ENCODE measurements at places on chromosomes 2 and 18.

GRCh38 chr2:212135739-212136138, 402.9 kb downstream of the ERBB4 start:
- DNase-seq = no peak

DNA sequence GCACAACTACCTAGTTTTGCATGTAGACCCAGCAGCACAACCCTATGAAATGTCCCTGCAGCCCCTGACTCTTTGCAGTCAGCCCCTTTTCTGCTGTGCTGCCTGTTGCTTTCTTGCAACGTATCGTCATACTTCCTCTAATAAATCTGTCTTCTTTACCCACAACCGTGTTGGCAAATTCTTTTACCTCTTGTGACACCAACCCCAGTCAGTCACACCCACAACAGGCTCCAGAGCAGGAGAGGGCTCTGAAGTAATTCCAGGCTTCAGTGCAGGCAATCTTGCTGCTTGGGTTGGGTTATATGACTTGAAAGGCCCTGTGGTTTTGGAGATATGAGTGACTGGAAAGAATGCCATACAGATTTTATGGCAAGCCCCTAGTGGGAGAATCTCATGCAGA, 79.1 kb upstream of the KCNH7 start:
- no peak for DNase-seq

DNA sequence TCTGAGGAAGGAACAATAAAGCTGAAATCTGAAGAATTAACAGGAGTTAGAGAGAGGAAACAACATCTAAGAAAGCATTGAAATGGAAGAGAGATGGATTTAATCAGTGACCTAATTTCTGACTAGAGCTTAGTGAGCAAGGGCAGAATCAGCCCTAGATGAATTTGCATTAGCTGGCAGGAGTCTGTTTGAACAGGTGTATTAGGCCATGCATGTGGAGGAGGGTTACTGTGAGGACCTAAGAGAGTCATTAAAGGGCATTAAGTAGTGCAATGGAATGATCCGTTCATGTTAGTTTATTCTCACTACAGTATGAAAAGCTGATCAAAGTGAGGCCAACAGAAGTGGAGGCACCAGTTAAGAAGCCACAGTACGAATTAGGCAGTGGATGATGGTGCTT, 285.3 kb downstream of the GRB14 start:
- no peak for DNase-seq

- DNase-seq = no peak
Measured at GRCh38 chr2:147937744-147938349, 82.7 kb downstream of the ORC4 start.

DNA sequence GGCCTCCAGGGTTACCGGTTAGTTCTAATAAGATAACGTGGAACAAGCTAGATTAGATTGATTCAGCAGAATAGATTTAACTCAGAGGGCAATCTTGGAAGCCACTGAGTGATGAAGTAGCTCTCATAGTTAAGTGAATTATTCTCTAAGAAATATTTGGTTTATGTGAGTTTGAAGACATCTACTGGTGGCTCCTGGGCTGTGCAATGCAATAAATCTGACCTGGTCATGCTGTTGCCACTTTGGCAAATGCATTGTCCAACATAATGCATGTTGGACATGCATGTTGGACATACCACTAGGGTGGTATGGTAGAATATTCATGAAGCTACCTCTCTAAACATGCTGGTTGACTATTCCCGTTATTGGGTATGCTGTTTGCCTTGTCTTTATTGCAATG, 493.7 kb upstream of the VRK2 start:
- DNase-seq = no peak

GRCh38 chr2:48873666-48874065, 118.1 kb upstream of the LHCGR start:
- DNase-seq = no peak

- DNase-seq = no peak
Measured at GRCh38 chr18:80200171-80200931, 47.0 kb downstream of the PARD6G start.

GRCh38 chr2:41743324-41743723, 304.5 kb upstream of the PKDCC start:
- DNase-seq = no peak

DNA sequence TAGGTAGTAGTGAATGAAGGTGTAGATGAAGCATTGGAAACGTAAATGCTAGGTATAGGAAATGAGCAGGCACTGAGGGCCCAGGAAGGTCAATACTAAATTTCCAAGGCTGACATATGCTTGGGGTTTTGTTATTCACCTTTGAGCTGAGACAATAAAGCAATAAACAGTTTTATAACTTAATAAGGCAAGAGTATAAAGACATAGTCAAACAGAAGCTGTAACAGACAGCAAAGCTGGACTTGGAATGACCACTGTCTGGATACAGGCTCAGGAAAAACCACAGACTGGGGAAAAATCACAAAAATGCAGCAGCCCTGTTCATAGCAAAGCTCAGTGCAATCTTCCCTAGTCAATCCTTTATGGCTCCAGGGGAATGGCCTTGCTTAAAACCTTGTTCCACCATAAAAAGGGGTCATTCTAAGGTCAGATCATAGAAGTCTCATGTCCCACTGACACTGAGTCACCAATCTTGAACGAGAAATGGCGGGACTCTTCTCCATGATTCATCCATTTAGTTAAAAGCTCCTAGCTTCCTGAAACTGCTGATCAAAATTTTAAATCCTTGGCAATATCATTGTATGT, 493.3 kb downstream of the CMPK2 start:
- DNase-seq = no peak

- DNase-seq = no peak
Measured at GRCh38 chr2:71736986-71737385, 283.6 kb downstream of the DYSF start.

DNA sequence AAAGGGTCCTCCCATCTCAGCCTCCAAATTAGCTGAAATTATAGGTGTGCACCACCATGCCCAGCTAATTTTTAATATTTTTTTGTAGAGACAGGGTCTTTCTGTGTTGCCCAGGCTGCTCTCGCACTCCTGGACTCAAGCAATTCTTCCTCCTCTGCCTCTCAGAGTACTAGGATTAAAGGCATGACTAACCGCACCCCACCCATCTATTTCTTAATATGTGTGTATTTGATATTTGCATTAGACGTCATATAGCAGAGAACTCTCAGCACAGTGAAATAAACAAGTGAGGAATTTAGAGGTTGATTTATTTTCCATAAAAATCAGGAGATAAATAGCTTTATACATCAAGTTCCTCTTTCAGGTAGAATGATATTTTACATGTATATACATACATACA, 213.5 kb downstream of the FSIP2 start:
- no peak for DNase-seq

GRCh38 chr2:70381821-70382220, 80.0 kb upstream of the FAM136A start:
- DNase-seq = no peak

DNA sequence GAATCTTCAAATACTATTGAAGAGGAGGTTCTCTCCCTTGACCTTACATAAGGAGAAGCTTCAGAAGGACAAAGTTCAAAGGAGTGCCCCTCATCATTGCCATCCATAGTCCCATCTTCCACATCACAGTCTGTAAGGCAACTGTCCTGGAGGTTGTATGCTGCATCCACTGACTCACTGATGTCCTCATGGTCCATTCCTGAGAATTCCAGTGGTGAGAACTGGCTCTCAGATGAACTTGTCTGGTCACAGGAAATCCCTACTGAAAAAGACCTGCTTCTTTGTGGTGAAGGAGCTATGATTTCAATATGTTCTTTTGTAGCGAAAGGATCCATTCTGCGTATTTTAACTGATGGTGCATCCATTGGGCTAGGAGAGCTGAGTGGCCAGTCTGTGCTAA, 52.2 kb downstream of the EIF2AK3 start:
- no peak for DNase-seq

DNA sequence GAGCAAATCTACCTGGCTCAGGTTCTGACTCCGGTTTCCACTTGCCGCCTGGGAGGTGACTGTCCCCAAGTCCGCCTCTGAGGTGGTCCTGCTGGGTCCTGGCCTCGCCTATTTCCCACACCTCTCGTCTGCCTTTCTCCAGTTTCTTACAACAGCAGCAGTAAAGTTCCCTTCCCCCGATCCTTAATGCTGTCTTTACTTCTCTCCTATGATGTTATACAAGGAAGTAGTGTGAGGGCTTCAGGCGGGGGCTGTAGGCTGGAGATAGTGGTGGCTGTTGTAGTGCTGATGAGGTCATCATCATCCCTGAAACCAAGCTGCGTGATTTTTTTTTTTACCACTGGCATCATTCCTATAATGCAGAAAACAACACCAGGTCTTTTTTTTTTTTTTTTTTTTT, 18.9 kb downstream of the TGIF1 start:
- DNase-seq = no peak

GRCh38 chr2:239151201-239152131, 249.4 kb downstream of the HDAC4 start:
- DNase-seq = no peak

Data from activated CD8-positive, alpha-beta memory T cell treated with anti-CD3 and anti-CD28 coated beads for 4 hours (primary cell).